ENCODE measurements at places on chromosomes 13 and 19.
A peak's percentile ranks its signal among the peaks of the same experiment; 100 is the strongest.

DNA sequence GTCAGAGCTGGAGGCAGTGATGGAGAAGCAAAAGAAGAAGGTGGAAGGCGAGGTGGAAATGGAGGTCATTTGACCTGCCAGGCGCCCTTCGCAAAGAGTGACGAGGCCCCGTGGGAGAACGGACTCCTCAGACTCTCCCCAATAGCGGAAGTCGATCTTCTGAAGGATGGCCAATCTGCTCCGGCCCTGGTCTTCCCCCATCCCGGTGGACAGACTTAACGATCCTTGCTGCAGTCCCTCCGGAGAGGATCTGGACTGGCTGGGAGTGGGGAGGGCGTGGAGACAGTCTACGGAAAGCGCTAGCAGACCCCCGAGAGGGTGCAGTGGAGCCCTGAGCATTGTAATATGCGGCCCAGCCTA, 11.9 kb downstream of the EPS8L1 start:
- DNase-seq: no peak

DNA sequence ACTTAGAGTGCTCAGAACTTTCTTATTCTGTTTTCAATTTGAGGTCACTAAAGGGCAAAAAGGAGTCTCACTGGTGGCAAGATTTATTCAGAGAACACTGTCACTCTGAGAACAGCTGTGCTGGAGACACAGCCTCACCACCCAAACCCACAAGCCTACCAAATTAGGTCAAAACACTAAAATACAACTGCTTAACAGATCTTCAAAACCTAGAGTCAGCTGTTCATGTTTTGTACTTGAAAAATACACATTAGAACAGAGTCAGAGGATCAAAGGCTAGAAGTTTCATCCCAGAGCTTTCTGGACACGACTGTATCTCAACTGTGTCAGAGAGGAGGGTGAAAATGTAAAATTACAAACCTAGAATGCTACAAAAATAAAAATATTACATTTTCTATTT, 89.3 kb downstream of the MIPEP start:
- no peak for DNase-seq

DNA sequence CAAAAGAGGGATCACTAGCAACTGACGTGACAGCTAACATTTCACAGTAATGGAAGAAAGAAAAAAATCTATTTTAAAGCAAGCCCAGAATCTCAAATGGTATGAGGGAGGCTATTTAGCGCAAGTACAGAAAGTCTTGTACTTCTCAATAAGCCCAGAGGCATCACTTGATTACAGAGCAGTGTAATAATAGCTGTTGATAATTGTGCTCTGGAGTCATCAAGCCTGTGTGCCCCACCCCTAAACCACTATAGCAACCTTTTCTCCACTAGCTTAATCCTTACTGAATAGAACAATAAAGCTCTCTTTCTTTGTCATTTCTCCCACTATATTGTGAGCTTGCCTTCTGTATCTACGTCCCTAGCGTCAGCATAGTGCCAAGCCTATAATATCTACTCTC, 56.6 kb downstream of the FREM2 start:
- no peak for DNase-seq

GRCh38 chr13:40611004-40611403, 55.4 kb downstream of the FOXO1 start:
- no peak for DNase-seq

DNA sequence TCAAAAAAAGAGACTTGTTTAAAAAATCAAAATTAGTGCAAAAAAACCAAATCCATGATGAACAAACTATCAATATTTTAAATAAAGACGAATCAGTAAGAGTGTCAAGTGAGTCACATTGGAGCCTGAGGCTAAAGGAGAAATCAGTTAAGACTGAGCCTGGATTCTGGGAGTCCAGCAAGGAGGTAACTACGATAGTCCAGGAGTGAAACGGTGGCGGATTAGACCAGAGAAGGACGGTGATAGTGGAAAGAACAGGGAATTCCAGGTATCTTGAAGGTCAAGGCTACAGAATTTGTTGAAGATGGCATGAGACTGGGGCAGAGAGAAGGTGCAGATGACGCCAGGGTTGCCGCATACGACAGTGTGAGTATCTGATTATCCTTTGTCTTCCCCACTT, 7.0 kb upstream of the NPAS1 start:
- DNase-seq: no peak

DNA sequence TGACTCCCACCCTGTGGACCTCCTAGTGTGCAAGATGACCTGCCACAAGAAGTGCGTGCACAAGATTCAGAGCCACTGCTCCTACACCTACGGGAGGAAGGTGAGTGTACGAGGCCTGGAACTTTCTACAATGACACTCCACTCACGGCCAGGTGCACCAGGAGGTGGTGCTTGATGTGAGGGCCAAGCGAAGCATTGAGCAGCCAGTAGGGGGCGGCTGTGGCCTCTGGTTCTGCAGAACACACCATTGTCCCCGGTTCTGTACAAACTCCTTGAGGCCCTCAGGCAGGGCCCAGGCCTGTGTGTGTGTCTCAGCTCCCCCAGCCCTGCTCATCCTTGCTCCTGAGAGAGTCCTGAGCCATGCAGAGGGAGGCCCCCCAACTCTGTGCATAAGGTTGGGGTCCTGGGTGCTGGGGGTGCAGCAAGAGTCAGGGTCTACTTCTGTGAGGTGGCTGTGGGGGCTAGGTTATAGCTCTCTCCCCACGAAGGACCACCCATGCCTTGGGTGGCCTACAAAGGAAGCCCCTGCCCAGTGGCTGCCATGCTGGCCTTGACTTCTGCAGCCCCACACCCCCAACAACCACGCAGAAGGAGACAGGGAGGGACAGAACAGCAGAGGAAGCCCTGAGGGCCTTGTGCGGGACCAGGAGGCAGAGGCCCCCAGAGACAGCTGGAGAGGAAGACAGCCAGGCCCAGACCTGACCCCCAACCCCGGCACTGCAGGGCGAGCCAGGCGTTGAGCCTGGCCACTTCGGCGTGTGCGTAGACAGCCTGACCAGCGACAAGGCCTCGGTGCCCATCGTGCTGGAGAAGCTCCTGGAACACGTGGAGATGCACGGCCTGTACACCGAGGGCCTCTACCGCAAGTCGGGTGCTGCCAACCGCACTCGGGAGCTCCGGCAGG, 9.7 kb upstream of the USE1 start:
- DNase-seq: peak; percentile 70

GRCh38 chr13:26225896-26226617, 3.9 kb upstream of the RNF6 start:
- DNase-seq: no peak

DNA sequence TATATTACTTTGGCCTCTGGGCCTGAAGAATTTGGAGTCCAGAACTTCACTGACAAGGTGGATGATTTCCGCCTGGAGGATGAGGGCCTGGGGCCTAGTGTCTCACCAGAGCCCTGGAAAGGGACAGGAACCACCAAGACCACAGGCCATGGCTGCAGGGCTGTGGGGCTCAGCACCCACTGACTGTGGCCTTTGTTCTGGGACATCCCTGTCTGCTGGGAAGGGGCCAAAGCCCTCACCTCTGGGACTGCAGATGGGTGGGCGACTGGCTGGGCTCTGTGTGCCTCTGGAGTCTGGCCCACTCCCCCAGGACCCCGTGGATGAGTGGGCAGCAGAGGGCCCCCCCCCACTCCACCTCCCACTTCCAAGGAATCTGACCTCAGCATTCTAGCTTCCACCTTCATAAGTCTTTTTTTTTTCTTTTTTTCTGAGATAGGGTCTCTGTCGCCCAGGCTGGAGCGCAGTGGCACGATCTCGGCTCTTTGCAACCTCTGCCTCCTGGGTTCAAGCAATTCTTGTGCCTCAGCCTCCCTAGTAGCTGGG, 20.3 kb downstream of the CHST8 start:
- no peak for DNase-seq

DNA sequence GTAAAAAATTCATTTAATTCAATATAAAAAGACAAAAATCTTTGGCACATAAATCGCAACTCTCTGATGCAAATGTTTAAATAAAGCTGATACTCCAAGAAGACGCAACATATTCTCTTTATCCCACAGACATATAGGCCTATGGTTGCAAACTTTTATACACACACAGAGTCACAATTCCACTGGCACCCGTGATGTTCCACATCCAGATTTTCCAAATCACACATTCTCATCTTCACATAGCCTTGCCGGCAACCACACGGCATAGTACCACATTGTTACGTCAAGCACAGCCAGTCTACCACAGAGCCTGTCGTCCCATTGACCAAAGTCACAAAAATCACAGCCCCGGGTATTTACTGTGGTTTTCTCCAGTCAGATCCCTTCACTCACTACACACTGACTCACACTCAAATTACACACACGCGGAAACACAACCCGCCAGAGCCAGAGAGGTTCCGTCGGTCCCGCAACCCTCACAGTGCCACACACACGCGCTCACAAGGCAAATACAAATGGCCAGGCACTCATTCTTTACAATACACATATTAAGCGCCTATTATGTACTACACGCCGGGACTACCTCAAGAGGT, 546 bp upstream of the ZNF546 start:
- DNase-seq: no peak

GRCh38 chr19:17576758-17577456, 21.5 kb downstream of the COLGALT1 start:
- no peak for DNase-seq

DNA sequence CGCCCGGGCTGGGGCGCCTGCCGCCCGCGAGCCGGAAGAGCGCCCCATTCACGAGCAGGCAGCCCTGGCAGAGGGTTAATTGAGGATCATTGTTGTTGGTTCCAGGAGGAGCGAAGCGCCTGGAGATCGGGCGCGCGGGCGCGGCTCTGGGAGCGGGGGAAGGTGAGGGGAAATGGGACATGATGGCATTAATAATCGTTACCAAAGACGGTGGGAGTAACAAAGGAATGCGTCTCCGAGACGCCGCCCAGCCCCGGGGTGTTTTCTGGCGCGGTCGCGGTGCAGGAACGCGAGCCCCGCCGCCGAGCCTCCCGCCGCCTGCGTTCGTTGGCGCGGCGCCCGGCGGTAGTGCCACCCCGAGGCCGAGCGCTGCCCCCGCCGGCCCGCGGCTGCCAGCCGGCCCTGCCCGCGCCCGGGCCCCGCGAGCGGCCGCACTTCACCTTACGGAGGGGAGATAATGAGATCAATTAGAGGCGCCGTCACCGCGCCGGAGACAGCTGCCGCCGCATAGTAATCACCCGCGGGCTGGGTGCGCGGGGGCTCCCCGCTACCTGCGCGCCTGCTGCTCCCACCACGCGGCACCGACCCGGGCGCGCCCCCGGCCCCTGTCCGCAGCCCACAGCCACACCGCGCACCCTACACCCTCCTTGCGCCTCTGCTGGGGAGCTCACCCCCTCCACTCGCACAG, 2.8 kb downstream of the ZNF536 start:
- no peak for DNase-seq

DNA sequence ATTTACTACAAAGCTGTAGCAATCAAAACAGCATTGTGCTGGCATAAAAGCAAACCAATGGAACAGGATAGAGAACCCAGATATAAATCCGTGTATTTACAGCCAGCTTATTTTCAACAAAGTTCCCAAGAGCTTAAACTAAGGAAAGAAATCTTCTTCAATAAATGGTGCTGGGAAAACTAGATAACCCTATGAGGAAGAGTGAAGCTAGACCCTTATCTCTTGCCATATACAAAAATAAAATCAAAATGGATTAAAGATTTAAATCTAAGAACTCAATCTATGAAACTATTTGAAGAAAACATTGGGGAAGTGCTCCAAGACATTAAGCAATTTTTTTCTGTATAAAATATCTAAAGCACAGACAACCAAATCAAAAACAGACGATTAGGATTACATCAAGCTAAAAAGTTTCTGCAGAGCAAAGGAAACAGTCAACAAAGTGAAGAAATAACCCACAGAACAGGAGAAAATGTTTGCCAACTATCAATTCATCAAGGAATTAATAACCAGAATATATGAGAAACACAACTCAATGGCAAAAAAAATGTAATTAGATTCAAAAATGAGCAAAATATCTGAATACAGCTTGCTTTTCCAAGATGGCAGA, 480.7 kb downstream of the LMO7 start:
- DNase-seq: no peak

DNA sequence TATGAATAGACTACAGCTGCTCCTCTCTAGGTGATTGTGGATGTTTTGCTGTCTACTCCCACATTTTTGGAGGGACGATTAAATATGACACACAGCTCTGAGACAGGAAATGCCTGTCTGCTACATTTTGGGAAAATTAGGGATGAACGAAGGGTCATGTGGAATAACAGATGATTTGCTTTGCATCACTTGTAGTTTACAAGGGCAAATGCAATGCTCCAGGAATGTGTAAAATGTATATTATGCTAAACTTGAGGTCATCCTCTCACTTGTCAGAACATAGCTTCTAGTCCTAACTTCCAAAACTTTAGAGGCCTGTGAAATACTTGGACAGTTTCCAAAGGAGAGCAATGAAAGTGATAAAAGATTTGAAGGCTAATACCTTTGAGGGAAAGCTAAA, 284.2 kb upstream of the DACH1 start:
- no peak for DNase-seq

- no peak for DNase-seq
Observed at GRCh38 chr13:109945206-109945960, 159.0 kb upstream of the IRS2 start.

- DNase-seq: peak; percentile 98
Observed at GRCh38 chr19:344625-345319, at the start of gene MIER2. MIER2 (minus strand) TSS chr19:344796; CDS start chr19:344782, 14 bp downstream.

GRCh38 chr19:34475026-34475974, 6.3 kb upstream of the WTIP start:
- peak; percentile 44 for DNase-seq

- DNase-seq: peak; percentile 96
Observed at GRCh38 chr19:3700242-3701032, at the start of gene PIP5K1C. PIP5K1C (minus strand) TSS chr19:3700468; CDS start chr19:3700390, 78 bp downstream.

GRCh38 chr13:99796175-99796819, 175.3 kb downstream of the ZIC5 start:
- DNase-seq: no peak

GRCh38 chr19:49097453-49098288, 12.4 kb downstream of the SNRNP70 start:
- peak; percentile 79 for DNase-seq

- no peak for DNase-seq
Observed at GRCh38 chr13:44726214-44726613, 150.1 kb upstream of the TSC22D1 start.

- no peak for DNase-seq
Observed at GRCh38 chr19:34428549-34429285, 536 bp downstream of the UBA2 start.

DNA sequence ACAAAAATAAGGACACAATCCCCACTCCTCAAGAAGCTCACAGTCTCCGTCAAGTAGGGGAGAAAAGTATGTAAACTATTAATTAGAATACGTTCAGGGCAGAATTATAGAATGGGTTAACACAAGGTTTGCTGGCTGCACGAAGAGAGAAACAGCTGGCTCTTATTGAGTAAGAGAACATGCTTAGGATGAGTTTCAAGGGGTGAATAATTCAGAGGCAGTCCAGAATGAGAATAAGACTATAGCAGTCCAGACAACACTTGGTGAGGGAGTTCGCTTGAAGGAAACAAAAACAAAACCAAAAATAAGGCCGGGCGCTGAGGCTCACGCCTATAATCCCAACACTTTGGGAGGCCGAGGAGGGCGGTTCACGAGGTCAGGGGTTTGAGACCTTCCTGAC, 61.9 kb downstream of the THSD1 start:
- DNase-seq: no peak
